ENCODE measurements at places on chromosomes 11 and 22. TPM values are rescaled to one million over a fixed set of nuclear protein-coding genes. Genes with fewer than 3 reads are reported as not detected.
A peak's percentile ranks its signal among the peaks of the same experiment; 100 is the strongest.

- DNase-seq: no peak
Observed at GRCh38 chr22:44838316-44839016, 86.1 kb downstream of the ARHGAP8 start.

DNA sequence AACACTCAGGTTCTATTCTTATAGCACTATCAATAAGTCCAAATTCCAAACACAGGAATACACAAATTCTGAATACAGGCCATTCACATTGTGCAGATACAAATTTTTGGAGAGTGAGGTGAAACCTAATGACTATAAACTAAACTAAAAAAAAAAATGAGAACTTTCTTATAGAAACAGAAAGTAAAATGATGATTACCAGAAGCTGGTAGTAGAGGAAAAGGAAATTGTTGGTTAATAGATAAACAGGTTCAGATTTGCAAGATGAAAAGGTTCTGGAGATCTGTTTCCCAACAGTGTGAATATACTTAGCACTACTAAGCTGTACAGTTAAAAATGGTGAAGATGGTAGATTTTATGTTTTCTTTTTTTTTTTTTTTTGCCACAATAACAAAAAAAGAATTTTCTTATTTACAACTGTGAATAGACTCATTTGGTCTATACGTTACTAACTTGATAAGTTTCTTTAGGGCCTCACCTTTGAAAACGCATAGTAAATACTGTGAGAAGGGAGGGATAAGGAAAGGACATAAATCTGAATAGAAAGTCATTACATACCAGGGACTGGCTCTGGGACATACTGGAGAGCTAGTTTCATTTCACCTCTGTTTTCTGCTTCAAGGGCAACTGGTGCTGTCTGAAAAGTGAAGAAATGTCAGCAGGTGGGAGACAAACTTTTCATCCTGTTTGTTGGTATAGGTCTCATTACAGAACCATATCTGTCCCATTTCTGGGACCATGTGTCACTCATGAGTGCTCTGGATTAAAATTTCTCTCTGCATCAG is 14.2 kb upstream of the CCDC89 start:
- no peak for DNase-seq

GRCh38 chr11:119685111-119685746 is 43.8 kb downstream of the NECTIN1 start:
- DNase-seq: peak; percentile 66

DNA sequence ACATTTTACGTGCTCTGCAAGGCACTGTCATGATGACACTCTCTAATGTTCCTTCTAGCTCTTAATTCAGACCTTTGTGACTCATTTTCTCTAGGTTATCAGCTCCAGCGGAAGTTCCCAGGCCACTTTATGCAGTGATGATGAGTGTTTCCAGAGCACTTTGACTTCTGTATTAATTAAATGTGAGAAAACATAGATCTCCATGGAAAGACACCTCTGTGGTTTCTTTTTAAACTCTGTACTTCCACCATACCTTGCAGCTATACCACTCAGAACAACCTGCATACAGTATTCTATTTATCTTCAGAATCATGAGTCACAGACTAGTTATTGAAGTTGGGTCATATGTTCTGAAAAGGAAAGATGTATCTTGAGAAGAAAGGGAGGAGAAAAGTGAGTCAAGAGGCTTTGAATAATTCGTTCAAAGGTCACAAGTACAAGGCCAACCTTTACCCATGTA is 175.6 kb upstream of the TENM4 start:
- no peak for DNase-seq

DNA sequence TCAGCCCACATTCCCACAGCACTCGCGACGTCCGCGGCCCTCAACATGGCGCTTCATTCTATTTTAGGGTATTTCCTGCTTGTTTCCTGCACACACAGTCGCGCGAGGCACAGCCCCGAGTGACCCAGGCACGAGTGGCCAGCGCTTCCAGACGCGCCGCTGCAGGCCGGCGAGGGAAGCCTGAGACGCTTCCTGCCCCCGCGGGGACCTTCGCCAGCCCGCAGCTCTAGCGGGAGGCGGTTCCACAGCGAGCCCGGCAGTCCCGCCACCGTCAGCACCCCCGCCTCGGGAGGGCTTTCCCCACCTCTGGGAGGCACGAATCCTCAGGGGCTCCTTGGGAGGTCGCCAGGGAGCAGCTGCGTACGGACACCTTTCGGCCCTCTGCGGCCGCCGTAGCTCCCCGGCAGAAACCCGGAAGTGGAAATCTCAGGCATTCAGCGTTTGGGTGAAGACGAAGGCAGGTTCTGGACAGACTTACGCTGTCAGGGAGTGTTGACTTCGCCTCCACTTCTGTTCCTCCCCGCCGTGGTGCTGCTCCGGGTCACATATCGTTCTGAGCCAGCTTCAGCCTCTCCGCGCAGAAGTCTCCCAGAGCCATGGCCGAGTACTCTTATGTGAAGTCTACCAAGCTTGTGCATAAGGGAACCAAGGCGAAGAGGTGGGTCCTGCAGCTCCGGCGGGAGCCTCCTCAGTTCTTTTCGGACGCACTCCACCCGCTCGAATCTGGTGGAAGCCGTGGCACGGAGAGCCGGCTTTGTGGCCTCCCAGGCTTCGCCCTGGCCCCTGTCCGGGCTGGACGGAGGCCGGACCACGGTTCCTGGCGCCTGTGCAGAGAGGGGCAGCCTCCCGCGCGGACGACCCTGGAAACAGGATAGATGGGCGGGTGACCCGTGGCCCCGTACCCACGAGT is 2925.9 kb upstream of the OR11H1 start:
- DNase-seq: no peak

- DNase-seq: no peak
Observed at GRCh38 chr22:43256976-43257545, 70.1 kb upstream of the TTLL12 start.

- no peak for DNase-seq
Observed at GRCh38 chr11:67452141-67452952, at the start of gene GPR152. Gene GPR152 (minus strand): TSS chr11:67452729. CDS start chr11:67452724, 5 bp downstream.

- DNase-seq: no peak
Observed at GRCh38 chr11:36155124-36155561, 134.1 kb downstream of the COMMD9 start.

- peak; percentile 56 for DNase-seq
Observed at GRCh38 chr11:74255741-74256375, 55.6 kb downstream of the P4HA3 start.

GRCh38 chr11:130474637-130475400 is 26.4 kb downstream of the ADAMTS15 start:
- no peak for DNase-seq

DNA sequence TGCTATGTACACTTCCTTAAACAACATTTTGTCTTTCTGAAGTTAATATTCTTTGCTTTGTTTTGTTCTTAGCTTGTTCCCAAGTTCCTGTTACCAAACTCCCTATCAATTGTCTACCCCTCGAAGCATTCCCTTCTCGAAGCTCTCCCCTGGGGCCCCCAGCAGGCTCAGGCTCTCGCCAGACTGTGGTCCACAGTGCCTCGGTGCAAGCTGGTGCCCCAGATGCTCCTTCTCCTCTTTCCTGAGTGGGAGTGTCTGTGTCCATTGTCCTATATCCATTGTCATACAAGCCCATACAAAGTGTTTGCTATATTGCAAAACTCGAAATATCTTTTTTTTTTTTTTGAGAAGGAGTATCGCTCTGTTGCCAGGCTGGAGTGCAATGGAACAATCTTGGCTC is 51.7 kb upstream of the RTL6 start:
- DNase-seq: no peak

- DNase-seq: no peak
Observed at GRCh38 chr11:75271730-75272129, 31.2 kb downstream of the TPBGL start.

DNA sequence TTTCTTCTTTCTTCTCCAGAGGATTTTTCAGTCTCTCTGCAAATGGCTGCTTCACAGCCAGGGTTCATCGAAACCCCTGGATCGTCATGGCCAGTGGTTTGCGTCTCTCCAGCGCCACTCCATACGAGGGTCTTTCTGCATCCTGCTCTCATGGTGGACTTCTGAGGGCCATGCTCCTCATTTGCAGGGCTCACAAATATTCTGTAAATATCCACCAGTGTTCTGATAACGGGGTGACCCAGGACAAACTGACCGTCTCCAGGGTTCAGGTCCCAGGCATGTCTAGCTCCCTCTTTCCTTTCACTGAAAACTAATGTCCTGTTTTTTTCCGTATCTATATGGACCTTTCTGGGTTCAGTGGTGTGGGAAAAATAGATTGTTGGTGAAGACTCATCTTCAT is 15.7 kb upstream of the VPREB1 start:
- DNase-seq: no peak

DNA sequence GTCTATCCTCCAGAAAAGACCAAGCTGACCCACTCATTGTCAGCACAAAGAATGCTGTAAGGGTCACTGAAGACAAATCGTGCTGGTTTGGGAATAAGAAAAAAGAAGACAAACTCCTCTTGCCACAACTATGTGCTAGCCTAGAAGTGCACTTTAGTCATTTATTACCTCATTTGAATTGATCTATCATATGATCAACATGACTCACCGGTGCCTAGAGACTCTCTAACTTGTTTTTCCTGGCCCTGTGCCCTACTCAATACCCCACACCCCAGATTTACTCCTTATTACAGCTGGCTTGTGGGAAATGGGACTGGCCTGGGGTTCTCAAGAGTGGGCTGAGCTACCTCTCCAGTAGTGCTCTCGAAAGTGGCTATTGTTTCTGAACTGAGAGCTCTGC is 35.9 kb upstream of the HORMAD2 start:
- DNase-seq: no peak

GRCh38 chr11:97158243-97158642 is 768.4 kb downstream of the JRKL start:
- peak; percentile 40 for DNase-seq

DNA sequence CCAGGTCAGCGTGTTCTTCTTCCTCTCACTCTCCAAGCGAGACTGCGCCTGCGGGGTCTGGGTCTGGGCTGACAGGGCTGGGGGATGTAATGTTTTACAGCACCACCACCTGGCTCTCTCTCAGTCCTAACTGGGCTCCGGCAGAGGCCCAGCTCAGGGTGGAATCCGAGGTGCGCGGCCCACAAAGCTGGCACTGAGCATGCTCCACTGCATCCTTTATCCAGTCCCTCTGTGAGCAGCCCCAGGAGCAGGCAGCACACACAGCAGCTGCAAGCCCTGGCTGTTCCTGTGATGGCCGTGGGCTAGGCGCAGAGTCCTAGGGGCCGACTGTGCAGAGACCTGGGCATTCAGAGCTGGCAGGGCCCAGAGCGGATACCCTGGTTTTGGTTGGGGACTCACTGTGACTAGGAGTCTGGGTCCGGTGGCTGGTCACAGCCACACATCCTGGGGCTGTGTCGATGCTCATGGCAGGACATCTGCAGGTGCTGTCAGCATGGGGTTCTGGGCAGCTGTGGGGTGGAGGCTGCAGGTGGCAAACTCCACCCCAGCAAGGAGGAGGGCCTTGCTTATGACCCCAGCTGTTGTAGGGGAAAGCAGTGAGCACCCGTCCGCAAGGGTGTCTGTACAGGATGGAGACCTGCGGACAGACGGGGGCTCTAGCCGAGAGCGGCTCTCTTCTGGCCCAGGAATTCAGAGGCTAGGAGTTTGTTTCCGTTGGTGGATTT is 4.0 kb downstream of the LRRC75B start:
- DNase-seq: no peak

DNA sequence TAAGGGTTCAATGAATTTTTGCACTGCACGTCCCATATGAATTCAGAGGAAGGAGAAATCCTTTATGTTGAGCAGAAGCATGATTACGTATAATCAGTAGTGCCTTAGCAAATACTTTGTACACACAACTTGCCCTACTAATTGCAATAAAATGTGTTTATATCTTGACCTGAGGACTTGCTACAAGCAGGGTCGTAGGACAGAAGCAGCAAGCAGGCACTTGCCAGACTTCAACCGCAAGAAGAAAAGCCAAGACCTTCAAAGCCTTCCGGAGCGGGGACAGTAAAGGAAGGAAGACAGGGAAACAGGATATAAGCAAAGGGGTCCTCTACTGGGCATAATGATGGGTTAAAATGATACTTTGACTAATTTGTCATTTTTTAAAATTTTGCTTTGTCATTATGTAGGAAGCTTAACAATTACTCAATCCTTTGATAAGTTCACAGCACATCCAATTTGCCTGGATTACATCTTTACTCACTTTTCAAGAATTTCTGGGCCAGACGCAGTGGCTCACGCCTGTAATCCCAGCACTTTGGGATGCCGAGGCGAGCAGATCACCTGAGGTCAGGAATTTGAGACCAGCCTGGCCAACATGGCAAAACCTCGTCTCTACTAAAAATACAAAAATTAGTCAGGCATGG is 23.2 kb upstream of the UBASH3B start:
- no peak for DNase-seq

DNA sequence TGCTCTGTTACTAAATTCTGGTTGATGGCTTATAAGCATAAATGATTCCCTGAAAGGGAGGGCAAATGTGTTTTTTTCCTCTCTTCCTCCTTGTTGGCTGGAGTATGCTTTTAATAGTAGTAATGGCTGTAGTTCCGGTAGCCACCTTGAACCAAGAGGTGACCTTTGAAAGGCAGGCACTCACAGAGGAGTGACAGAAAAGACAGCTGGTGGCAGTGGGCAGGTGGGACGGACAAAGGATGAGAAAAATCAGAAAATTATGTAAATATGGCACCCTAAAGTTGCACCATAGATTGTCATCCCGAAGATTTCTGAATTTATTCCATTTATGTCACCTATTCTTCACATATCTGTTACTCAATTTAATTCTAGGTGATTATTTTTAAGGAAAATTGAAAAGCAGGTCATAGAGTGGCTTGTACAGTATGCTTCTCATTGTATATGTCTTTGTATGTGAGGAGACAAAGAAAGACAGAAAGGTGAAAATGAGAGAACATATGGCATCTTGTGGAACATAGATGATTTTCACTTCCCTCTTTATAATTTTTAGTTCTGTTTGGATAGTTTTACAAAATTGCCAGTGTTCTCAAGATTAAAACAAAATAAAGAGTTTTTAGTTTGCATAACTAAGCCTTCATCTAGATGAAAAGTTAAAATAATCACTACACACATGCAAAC is 17.0 kb downstream of the CASP12 start:
- no peak for DNase-seq

DNA sequence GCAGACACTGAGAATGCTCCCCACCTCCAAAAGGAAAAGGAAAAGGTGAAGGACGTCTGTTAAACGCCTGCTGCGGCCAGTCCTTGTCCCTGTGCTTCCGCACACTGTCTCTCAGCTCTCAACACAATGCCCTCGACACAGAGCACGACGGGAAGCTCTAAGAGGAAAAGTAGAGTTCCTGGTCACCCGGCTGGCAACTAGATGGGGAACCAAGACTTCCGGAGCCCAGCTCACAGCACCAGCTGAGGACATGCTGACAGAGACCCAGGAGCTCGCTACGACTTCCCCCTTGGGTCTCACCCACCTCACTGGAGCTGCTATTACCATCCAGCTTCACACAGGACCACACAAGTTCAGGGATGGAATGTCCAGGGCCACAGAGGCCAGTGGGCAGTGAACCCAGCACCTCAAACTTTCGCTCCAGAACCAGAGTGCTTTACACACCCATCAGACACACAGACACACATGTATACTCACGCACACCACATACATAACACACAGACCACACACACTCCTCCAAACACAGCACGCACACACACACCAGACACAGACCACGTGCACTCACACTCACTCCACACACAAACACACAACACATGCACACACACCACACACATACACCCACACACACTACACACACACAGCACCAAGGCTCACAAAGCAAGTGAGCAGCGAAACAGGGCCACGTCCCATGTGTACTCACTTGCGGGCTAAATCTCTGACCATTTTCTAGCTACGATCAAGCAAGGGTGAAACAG is 9.6 kb downstream of the SULT4A1 start:
- DNase-seq: no peak

Gene MYOD1
- not detected for polyA plus RNA-seq

Gene C22orf31
- polyA plus RNA-seq: 1.5 TPM

Gene TRIM48
- polyA plus RNA-seq: not detected

Gene ADM
- 6.4 TPM for polyA plus RNA-seq

Gene KCNJ5
- 3.6 TPM for polyA plus RNA-seq

Gene OR52W1
- 0.17 TPM for polyA plus RNA-seq

Gene OR8B4
- not detected for polyA plus RNA-seq

Gene TBX1
- 0.42 TPM for polyA plus RNA-seq

Gene GRIK4
- 1.3 TPM for polyA plus RNA-seq

Measured in left kidney (tissue), 8 donors.